Uterine smooth muscle cell (primary cell): ENCODE measurements at places on chromosomes 16 and 17. TPM values are rescaled to one million over a fixed set of nuclear protein-coding genes. Genes with fewer than 3 reads are reported as not detected.

Gene TSNAXIP1
- total RNA-seq: 0.50 and 0.89 TPM in 2 replicates

Gene RFNG
- 28.7 and 50.9 TPM in 2 replicates for total RNA-seq

Gene TMEM204
- total RNA-seq: 4.8 and 7.2 TPM in 2 replicates

Gene OR4D1
- not detected in 2 replicates for total RNA-seq

Gene LASP1
- 88.9 and 104 TPM in 2 replicates for total RNA-seq

Gene ZNF624
- total RNA-seq: 5.7 and 7.2 TPM in 2 replicates

Gene HIGD1B
- total RNA-seq: not detected in 2 replicates

Gene WNK4
- 2.9 and 4.3 TPM in 2 replicates for total RNA-seq

Gene CCL23
- total RNA-seq: not detected in 2 replicates

Gene MNT
- 11.1 and 13.5 TPM in 2 replicates for total RNA-seq

Gene LGALS9B
- not detected in 2 replicates for total RNA-seq

Gene PYDC1
- total RNA-seq: not detected in 2 replicates

Gene WDR81
- 27.9 and 33.6 TPM in 2 replicates for total RNA-seq

Gene DNAAF8
- total RNA-seq: 0.44 and 1.4 TPM in 2 replicates

Gene FASN
- total RNA-seq: 234 and 261 TPM in 2 replicates
